ENCODE measurements at places on chromosomes 4 and X.

DNA sequence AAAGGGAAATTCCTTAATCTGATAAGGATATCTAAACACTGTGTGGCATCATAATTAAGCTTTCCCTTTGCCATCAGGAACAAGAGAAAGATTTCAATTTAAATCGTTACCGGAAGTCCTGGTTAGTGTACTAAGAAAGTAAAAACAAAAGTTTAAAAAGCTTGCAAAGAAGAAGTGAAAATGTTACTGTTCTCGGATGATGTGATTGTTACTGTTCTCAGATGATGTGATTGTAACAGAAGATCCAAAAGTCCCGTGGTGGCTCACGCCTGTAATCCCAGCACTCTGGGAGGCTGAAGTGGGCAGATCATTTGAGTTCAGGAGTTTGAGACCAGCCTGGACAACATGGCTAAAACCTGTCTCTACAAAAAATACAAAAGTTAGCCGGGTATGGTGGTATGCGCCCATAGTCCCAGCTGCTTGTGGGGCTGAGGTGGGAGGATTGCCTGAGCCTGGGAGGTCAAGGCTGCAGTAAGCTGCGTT lies 62.5 kb downstream of the RGS12 start:
- DNase-seq: no peak

GRCh38 chrX:153829799-153830639 lies at the start of gene PDZD4:
PDZD4 (minus strand) TSS chrX:153830544; CDS start chrX:153830298, 246 bp downstream.
- DNase-seq: no peak

DNA sequence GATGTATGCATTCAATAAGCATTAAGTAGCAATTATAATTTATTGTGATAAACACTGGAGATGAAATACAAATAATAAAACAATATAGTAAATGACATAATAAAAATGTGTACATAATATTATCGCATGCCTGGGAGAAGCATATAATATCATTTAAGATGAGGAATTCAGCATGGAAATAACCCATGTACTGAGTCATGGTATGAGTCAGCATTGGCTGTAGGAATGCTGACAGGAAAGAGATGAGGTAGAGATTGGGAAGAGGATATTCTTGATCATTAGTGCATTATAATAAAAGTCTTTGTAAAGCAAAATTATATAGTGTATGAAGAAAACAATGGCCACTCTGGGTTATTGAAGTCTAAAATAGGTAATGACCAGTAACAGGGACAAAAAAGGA lies 82.8 kb downstream of the MAGEB10 start:
- DNase-seq: no peak

DNA sequence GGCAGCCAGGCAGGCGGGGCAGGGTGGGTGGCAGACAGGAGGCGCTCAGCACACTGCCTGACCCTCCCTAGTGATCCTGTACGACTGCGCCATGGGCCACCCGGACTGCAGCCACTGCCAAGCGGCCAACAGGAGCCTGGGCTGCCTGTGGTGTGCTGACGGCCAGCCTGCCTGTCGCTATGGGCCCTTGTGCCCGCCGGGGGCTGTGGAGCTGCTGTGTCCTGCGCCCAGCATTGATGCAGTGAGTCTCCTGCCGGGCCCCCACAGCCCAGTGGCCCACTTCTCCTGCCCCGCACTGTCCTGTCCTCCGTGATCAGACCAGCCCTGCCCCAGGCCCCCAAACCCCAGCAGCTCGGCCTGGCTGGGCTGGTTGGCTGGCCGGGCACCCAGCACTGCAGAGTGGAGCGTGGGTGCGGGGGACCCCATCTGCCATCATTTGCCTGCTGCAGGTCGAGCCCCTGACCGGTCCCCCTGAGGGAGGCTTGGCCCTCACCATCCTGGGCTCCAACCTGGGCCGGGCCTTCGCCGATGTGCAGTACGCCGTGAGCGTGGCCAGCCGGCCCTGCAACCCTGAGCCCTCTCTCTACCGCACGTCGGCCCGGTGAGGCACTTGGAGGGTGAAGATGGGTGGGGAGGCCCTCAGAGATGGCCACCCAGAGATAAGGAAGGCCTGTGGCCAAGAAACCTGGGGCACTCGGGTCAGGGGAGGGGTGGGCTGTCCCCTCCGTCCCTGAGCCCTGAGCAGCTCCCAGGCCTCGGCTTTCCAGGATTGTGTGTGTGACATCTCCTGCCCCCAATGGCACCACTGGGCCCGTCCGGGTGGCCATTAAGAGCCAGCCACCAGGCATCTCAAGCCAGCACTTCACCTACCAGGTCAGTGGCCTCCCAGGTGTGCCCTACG lies 7.6 kb downstream of the PLXNB3 start:
- no peak for DNase-seq

- no peak for DNase-seq
Measured at GRCh38 chr4:26802790-26803189, 57.9 kb upstream of the STIM2 start.

GRCh38 chr4:89298788-89299152 lies 8.8 kb downstream of the GPRIN3 start:
- DNase-seq: no peak

- no peak for DNase-seq
Measured at GRCh38 chr4:119623025-119623424, 5.6 kb downstream of the PDE5A start.

DNA sequence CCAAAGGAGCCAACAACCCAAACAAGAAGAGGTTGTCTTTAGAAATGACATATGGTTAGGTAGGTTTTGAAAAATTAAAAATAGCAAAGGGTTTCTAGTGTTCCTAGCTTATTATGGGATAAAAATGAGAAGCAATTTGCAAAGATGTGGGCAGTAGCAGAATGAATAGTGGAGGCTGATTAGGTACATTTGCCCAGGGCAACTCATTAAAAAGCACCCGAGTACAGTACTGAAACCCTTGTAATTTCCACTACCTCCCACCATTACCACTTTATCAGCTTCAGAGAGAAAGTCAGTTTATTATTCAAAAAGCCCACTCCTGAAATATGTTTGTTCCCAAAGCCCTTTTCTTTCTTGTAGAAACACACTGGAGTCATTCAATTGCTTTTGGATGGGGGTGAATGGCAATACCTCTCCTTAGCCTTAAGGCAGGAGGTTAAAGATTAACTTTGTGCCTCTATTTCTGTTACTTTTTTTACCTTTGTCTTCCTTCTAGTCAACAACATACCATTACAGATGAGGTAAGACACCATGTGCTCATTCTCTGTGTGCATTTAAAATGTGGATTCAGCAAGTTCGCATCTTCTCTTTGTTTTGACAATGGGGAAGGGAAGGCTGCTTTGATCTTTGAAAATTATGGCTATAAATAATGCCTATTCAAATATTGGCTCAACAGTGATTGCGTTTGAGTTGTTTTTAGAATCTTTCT lies 353.8 kb upstream of the CASK start:
- DNase-seq: no peak

GRCh38 chr4:4326166-4326565 lies 36.1 kb downstream of the ZBTB49 start:
- no peak for DNase-seq

DNA sequence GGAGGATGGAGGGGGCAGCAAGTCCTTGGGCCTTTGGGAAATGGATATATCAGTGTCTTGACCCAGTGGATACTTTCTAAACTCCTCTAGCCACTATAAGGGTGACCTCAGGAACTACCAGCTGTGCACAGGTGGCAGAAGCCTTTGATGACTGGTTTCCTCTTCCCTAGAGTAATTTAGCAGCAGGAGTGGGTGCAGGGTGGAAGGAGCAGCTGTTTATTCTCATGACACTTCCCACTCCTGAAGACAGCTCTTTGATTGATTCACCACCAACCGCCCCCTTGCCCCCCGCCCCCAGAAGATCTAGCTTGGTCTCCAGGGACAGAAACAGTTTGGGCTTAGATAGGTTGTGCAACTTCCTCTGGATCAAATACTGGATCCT lies 63.0 kb downstream of the GPC3 start:
- no peak for DNase-seq

DNA sequence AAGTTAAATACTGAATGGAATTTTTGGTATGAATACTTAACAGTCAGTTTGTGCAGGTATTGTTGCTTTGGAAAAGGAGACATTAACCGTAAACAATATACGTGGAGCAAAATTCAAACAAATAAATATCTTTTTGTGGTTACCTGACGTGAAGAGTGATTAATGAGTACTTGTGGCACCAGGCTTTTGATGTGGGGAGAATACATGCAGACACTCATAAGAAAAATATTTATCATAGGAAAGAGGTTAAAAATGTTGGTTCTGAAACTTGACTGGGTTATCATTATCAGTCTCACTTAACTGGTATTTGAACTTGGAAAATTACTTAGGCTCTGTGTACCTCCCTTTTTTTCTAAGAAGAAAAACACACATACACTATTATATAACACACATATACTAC lies 136.4 kb upstream of the NDST4 start:
- no peak for DNase-seq

DNA sequence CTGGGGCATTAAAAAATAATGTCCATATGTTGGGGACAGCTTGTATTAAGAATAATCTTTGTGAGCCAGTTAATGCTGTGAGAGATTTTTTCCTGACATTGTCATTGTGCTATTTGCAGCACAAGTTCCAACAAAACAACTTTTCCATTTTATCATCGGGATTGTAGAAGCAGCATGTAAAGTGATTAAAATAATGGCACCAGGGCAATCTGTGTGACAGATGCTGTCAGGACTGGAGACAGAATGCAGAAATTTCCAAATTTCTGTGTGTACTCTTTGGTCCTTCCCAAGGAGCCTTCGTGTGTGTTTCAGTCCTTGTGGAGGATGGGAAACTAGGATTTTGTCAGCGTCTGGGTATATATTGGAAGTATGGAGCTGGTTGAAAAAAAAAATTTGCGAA lies 101.5 kb upstream of the LIMCH1 start:
- no peak for DNase-seq

DNA sequence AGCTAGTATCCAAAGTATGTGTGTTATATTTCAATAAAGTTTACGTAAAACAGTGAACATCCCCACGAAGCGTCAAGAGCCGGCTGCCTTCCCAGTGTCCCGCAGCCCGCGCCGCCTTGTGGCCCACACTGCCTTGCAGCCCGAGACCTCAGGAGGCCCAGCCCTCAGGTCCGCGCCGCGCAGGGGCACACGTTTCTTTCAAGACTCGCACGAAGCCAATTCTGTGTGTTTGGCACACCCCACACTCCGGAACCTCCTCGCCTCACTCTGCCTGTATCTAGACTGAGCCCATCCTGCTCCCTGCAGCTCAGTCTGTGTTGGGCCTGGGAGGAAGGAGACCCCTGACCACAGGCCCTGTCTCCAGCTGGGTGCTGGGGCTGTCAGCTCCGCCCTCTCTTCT lies 5.8 kb downstream of the LRPAP1 start:
- no peak for DNase-seq

DNA sequence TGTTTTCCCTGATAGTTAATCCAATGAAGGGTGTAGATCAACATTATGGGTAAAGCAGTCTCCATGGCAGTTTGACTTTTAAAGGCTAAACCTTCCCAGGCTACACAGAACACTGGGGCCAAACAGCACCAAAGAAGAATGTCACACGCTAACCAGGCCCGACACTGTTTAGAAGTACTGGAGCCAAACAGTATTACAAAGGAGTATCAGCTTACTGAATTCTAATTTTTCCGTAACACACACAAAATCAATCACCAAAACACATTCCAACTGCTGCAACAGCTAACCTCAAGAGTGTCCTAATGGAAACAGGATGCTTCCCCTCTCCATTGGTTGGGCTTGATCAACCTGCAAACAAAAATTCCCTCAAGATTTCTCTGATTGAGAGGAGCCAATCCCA lies 783.5 kb downstream of the PCDH18 start:
- no peak for DNase-seq

GRCh38 chr4:6962211-6963041 lies 52.8 kb downstream of the TBC1D14 start:
- DNase-seq: no peak

DNA sequence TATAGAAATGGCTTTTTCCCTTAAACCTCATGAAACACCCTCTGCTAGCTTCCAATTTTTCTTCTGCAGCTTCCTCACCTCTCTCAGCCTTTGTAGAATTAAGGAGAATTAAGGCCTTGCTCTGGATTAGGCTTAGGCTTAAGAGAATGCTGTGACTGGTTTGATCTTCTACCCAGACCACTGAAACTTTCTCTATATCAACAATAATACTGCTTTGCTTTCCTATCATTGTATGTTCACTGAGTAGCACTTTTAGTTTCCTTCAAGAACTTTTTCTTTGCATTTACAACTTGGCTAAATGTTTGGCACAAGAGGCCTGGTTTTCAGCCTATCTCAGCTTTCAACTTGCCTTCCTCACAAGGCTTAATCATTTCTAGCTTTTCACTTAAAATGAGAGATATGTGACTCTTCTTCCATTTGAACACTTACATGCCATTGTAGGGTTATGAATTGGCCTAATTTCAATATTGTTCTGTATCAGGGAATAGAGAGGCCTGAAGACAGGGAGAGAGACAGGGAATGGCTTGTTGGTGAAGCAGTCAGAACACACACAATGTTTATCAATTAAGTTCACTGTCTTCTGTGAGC lies 28.2 kb downstream of the TMEM154 start:
- no peak for DNase-seq

- DNase-seq: no peak
Measured at GRCh38 chr4:143667461-143667860, 33.0 kb downstream of the FREM3 start.

DNA sequence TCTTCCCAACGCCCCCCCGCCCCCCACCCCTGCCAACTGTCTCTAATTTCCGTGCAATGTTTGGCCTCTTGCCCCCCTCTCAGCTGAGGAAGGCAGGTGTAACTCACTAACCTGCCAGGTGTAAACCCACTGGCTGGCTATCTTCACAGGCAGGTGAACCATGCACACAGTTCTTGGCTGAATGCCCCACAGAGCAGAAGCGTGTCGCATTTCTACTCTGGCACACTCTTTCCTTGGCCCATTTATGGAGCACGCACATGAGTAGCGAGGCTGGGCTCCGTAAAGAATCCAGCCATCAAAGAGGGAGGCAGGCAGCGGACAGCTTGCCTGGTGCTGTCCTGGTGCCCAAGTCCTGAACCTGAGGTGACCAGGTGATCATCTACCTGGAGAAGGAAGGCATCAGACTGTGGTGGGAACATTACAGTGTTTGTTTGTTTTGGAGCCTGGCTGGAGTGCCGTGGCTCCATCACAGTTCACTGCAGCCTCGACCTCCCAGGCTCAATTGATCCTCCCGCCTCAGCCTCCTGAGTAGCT lies 39.2 kb upstream of the CRMP1 start:
- DNase-seq: no peak

DNA sequence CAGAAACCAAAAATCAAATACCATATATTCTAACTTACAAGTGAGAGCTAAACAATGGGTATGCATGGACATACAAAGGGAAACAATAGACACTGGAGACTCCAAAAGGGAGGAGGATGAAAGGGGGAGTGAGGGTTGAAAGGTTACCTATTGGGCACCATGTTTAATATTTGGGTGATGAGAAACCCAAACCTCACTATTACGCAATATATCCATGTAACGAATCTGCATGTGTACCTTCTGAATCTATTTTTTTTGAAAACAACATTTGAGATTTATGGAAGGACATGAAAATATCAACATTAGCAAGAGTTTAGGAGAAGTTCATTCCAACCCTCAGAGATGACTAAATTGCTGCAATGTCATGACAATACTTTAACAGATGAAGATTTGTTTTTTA lies 586.1 kb downstream of the GBA3 start:
- DNase-seq: no peak

DNA sequence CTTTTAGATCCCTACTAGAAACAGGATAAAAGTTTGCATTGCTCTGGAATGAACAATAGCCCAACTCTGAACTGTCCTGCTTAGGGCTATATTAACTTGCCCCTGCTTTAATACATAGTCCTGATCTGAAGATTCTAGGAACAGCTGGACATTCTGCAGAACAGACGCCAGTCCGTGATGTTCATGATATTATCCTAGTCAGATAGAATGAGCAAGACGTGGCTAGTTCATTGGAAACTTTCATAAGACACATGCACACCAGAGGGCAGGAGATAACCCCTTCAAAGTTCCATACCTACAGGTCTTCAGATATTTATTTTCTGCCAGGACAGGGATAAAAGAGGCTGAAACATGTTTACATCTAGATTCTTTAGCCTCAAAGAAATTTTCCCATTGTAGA lies 75.5 kb upstream of the CLNK start:
- DNase-seq: no peak

All from stimulated activated CD4-positive, alpha-beta T cell treated with anti-CD3 and anti-CD28 coated beads, TNF-alpha, amount 100 ng/mL, for 24 hours (primary cell).